ENCODE measurements at places on chromosomes 1 and 21. TPM values are rescaled to one million over a fixed set of nuclear protein-coding genes. Genes with fewer than 3 reads are reported as not detected.

CACNA1S gene
- total RNA-seq: not detected

HSPB7 gene
- total RNA-seq: 0.07 TPM

SUSD4 gene
- 1.8 TPM for total RNA-seq

ASH1L gene
- total RNA-seq: 19.5 TPM

KCNE2 gene
- not detected for total RNA-seq

- no peak for DNase-seq
Measured at GRCh38 chr1:30532621-30533020, 190.8 kb downstream of the MATN1 start.

DNA sequence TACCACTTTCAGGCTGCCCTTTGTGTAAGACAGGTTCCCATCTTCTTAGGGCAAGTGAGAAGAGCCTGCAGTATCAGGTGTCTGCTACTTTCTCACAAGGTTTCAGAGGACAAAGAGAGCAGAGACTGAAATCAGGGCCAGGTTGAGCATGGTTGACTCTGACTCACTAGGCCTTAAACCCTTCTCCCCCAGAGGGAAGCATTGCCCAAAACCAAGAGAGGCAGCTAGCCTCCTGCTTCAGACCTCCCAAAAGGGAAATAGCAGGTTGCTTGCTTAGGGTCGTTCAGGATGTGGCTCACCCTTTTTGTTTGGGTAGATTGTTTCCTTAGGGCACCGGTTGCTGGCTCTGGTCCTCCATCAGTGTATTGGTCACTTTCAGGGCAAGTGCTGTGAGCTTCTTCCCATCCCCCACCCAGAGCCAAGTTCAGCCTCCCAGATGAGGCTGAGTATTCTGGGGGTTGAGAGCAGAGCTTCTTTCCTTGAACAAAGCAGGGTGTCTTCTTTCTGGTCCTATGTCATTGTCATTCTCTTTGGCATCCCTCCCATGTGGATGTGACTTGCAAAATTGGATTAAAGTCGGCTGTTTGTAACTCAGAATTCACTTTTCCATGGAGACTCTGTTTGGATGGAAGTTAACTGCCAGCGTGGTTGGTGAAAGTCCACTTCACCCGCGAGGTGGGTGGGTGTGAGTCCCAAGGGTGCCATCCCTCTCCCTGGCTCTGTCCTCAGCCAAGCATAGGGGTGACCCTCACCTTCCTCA lies 55.5 kb upstream of the GALNT2 start:
- no peak for DNase-seq

GRCh38 chr1:66239834-66240233 lies 294.1 kb upstream of the SGIP1 start:
- DNase-seq: no peak

DNA sequence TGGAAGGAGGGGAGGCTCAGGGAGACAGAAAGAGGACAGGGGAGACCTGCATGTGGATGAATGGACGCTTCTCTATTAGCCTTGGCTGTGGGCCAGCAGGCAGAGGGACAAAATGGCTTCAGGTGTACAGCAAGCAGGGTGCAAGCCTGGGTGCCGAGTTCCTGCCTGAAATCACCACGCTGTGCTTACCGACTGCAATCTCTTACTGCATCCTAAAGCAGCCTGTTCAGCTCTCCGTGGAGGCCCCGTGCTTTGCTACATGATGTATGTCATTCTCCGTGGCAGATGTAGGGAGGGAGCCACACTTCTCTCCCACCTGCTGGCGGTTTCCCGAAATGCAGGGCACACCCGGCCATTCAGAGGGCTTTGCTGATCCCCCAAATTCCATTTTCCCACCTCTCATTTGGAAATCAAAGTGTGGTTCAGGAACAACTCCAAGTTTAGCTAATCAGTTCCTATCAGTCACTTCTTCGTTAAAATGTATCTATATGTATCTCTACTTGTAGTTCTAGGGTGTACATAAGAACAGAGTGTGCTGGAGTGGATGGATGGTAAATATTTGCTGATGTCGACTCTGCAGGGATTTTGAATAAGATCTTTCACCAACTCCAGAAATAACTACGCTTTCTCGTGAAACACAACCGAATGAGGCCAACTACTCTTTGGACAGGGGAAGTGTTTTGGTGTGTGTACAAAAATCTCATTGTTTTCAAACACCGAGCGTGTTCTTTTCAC lies 122.3 kb upstream of the BACE2 start:
- DNase-seq: no peak

DNA sequence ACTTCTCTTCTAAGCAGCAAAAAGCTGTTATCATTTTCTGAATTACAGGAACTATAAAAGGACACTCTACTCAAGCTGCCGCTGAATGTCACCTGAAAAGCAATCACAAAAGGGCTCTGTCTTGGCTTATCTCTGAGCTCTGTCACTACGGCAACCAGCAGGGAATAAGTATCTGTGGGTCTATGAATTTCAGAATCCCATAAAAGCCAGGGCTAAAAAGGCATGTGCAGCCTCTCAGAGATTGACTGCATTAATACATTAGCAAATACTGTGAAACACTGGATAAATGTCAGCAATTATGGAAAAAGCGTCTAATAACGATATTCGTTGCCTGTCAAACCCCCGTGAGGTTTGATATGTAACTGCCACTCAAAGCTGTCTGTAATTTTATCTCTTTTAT lies 210.2 kb upstream of the DMRTA2 start:
- DNase-seq: no peak

DNA sequence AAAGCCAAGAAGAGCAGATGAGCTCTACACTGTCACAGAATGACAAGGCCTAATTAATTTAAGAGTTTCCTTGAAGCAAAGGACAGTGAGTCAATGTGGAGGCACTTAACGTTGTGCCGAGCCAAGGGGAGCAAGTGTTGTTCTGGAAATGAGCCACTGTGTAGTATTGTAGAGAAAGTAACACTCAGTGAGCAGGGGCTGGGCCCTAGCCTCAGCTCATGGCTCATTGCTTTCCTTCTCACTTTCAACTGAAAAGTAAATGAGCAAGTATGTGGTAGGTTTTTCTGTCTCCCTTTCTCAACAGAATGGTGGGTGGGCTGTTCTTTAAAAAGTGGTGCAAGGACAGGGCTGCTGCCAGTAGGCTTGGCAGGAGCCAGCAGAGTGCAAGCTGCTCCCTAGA lies 11.8 kb upstream of the KIAA0040 start:
- no peak for DNase-seq

GRCh38 chr1:47751193-47751592 lies 246.0 kb downstream of the TRABD2B start:
- DNase-seq: no peak

GRCh38 chr1:59025898-59026426 lies 242.1 kb upstream of the JUN start:
- DNase-seq: no peak

GRCh38 chr1:27057801-27058625 lies 45.4 kb upstream of the TENT5B start:
- DNase-seq: no peak

DNA sequence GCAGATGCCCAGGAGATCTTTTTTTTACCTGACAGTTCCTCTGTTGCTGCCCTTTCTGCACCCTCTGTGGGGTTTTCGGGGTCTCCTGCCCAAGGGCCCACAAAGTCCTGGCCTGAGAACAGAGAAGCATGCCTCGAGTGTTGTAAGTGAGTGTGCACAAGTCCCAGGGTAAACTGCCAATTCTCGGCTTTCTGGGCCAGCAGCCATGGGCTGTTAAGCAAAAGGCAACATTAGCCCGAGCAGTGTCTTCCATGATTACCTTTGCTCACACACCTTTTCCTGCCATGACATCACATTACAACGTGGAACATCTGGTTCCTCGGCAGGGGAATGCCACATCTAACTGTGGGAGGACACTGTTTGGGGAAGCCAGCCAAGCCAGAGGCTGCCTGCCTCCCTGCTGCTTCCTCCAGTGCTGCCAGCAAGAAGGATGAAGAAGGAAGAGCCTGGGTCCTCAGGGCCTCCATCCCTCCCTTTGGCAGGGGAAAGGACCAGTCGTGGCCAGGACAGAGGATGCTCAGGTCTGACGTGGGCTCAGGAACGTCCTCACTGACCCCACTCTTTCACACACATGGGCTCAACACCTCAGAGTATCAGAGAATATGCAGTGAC lies 485.9 kb downstream of the OMA1 start:
- DNase-seq: no peak

- DNase-seq: no peak
Measured at GRCh38 chr1:16235944-16236510, 956 bp downstream of the CPLANE2 start.
